ACHN (cell line): ENCODE measurements at places on chromosomes 3 and 15.

GRCh38 chr15:57041416-57041815 is 123.0 kb downstream of the TCF12 start:
- DNase-seq: no peak

DNA sequence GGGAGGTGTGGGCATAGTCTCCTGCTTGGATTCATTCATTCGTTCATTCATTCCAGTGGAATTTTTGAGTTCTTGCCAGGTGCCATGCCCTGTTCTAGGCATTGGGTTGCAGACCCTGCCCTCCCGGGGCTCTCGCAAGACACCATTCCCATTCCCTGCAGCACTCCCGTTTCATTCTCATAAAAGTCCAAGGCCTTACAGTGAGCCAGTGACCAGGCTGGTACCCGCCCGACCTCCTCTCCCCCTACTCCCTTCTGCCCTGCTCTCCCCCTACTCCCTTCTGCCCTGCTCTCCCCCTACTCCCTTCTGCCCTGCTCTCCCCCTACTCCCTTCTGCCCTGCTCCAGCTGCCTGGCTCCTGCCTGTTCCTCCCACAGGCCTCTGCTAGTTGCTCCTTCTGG is 41.9 kb downstream of the AMOTL2 start:
- DNase-seq: peak; percentile 65

GRCh38 chr15:77497110-77497737 is 76.5 kb downstream of the HMG20A start:
- DNase-seq: no peak

- no peak for DNase-seq
Measured at GRCh38 chr3:114586119-114586518, 292.3 kb downstream of the TIGIT start.

GRCh38 chr3:12097971-12098370 is 60.7 kb downstream of the TIMP4 start:
- no peak for DNase-seq

GRCh38 chr15:28017423-28017924 is 81.6 kb downstream of the OCA2 start:
- peak; percentile 2 for DNase-seq

GRCh38 chr3:128497305-128498126 is 4.5 kb upstream of the GATA2 start:
- DNase-seq: peak; percentile 22

DNA sequence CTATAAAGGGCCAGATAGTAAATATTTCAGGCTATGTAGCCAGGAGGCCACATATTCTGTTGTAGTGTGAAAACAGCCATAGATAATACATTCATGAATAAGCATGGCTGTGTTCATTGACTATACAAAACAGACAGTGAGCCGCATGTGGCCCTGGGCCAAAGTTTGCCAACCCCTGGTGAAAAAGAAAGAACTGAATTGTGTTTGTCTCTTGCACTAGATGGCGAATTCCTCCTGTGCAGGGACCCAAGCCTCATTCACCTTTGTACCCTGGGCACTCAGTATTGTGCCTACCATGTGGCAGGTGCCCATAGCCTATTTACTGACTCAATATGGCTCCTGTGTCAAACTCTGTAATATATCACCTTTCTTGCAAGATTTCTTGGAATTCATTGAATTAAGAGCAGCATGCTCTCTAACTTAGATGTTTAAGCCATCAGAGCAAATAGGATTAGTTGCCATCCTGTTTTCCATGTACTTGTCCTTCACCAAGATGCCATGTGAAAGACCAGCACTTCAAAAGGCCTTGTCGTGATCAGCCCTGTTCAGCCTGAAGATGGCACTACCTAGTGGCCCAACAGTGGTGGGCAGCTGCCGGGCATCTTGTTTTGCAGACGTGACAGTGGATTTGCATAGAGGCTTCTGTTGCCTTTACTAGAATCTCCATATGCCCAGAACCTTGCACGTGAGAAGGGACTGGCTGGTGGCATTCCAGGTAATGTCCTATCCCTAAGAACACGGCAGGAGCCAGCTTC is 50.9 kb upstream of the CMTM7 start:
- DNase-seq: no peak

DNA sequence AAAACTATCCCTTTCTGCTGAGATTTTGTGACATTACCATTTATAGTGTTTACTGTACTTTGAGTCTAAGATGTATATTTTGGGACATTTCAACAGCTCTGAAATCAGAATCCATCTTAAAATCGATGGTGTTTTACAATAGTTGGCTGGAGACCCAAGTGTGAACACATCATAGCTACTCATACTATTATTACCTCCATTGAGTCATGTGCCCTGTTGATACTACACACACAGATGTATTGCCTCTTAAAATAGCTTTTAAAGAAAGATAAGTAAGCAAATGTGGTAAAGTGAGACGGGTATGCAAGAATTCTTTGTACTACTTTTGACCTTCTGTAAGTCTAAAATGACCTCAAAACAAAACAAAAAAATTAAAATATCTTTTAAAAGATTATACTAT is 6.7 kb downstream of the LMOD3 start:
- DNase-seq: no peak

- DNase-seq: no peak
Measured at GRCh38 chr15:87866961-87867360, 389.6 kb downstream of the NTRK3 start.

DNA sequence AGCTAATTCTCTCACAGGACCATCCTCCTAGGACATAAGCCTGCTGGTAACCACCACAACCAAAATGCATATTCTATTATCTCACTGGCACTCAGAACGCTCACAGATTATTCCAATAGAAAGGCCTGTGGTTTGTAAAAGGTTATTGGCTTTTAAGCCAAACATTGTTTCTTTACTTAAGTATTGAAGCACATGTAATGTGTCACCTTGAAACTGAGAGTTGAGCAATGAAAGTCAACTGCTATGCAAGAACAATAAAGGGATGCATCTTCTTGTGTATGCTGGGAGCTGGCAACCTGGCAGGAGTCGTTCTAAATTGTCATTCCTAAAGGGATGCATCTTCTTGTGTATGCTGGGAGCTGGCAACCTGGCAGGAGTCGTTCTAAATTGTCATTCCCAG is 298.6 kb upstream of the DNAJC19 start:
- DNase-seq: no peak

GRCh38 chr3:183018421-183019192 is 38.3 kb upstream of the DCUN1D1 start:
- no peak for DNase-seq

DNA sequence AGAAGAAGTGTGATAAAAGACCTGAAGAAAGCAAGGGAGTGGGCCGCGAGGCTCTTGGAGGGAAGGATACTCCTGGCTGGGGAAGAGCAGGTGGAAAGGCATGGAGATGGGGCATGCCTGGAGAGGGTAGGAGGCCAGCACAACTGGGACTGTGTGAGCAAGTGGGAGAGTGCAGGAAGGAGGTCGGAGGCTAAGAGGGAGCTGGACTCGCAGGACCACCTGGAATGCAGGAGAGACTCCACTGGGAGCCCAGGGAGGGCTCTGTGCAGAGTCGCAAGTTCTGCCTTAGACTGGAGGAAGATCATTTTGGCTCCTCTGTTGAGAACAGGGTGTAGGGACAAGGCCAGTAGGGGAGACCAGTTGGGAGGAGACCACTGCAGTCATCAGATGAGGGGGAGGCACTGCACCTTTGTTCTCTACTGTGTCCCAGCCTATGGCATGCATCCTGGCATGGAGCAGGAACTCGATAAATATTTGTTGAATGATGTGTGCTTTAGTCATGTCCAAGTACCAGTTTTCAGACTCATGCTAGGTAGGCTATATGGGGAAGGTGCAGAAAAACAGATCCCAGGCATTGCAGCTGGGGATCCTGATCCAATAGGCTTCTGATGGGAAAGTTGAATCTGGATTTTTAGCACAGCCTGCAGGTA is 13.7 kb downstream of the FAM107A start:
- DNase-seq: peak; percentile 38

- peak; percentile 81 for DNase-seq
Measured at GRCh38 chr3:112011376-112011940, 12.7 kb downstream of the TAGLN3 start.

- DNase-seq: no peak
Measured at GRCh38 chr3:193489949-193490348, 64.7 kb downstream of the ATP13A4 start.

GRCh38 chr3:23740517-23740965 is 65.2 kb upstream of the UBE2E1 start:
- no peak for DNase-seq

GRCh38 chr3:194986208-194987043 is 284.5 kb downstream of the XXYLT1 start:
- no peak for DNase-seq
